ENCODE measurements at places on chromosomes 2 and 18.

DNA sequence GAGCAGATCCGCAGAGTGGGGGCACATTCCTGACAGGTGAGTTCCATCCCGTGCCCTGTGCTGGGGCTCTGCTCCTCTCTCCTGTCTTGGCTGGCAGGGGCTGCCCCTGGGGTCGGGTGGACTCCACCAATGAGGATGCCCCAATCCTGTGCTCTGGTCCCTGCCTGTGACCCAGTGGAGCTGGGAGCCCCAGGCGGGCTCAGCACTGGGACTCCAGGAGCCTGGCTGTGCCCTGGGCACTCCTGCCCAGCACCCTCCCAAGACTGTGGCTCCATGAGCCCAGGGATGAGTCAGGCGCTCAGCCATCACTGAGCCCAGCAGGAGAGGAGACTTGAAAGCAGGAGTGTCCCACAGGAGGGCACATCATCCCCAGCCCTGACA is 53.9 kb downstream of the MBP start:
- DNase-seq, result no peak

DNA sequence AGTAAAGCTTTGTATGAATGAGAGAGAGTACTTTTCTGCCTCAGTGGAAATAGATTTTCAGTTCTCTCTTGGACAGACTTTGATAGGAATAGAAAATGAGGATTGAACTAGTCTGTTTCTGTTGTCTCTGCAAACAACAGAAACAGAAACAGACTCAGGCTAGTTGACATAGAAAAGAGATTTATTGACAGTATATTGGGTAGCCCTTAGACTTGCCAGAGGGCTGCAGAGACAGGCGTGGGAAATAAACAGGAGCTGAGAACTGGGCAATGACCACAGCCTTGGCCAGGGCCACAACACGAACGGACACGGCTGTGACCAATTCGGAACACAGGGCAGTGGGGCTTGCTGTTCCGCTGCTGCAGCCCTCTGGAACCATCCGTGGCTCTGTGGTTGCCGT is 30.5 kb upstream of the YWHAQ start:
- no peak for DNase-seq

DNA sequence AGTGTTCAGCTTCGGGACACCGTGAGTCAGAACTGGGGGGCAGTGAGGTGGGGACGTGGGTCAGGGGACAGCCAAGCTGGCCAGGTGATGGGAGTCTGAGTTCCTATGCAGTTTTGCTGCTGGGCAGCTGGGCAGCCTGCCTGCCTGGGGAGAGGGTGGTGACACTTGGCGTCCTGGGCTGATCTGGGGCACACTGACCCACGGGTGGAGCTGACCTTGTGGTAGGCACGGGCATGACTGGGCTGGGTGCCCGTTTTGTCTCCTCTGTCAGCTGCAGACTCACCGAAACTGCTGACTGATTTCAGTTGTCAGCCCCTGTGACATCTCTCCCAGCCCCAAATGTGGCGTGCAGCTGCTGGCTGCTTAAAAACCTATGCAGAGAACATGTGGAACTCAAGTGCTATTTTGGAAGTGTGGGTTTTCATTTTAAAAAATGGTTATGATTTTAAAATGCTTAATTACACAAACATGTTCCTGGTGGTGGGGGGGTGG is 32.6 kb upstream of the E2F6 start:
- peak; percentile 90 for DNase-seq

DNA sequence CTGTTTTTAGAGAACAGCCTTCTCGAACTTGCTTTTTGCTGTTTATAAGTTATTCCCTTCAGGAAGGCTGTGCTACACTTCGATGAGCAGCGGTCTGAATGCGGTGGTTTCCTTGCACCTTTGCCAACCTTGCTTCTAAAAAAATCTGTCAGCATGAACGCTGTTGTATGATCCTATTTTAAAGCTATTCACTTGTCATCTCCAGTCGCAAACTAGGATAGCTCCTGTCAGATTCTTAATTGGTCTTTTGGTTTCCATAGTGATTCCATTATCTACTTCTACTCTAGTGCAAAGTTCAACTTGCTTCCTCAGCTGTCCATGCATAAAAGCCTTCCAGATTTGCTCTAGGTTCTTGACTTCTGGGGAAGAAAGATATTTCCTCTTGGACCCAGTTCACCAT is 76.3 kb upstream of the GALNT3 start:
- DNase-seq, result no peak

- no peak for DNase-seq
Measured at GRCh38 chr2:203708846-203709396, 2.5 kb downstream of the CD28 start.

- DNase-seq, result no peak
Measured at GRCh38 chr2:3661149-3661660, 3.2 kb downstream of the ALLC start.

DNA sequence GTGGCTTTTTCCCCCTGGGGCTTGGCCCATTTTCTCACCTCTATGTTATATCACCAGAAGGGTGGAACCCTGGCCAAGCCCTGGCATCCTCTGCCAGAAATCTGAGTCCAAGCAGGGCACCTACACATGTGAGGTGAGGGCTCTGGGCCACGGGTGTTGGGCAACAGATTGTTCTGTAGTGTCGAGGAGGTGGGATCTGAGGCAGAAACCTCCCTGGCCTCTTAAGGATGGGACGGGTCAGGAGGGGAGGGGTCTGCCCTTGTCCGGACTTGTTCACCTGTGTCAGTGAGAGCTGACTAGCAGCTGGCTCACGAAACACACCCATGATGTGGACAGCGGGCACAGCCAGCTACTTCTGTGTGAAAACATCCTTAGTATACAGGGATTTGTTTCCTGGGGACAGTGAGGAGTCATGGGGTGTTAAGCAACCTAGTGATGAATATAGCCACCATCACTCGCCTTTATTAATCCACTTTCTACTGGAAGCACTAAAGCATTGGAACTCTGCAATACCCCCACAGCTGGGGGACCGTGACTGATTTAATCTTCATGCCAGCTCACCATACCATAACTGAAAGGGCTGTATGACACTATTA is 35.6 kb downstream of the EPAS1 start:
- DNase-seq, result no peak

- DNase-seq, result no peak
Measured at GRCh38 chr2:127196549-127196948, 23.6 kb downstream of the CYP27C1 start.

DNA sequence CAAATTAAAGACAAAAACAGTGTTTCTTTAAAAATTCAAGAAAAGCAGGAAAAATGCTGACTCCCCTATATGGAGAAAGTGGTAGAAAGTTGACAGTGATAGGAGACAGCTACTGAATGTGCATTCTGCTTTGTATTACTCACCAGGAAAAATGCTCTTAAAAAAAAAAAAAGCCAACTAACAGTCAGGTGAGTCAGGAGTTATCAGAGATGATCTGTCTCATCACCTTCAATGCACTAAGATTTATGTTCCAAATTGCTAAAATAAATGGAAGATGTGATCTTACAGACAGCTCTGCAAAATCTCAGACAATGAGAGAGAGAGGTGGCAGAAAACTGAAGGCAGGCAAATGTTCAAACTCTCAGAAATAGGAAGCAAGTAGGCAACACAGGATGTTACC is 47.6 kb upstream of the ZNF521 start:
- DNase-seq, result no peak

GRCh38 chr18:11850821-11851145 is 430 bp upstream of the CHMP1B start:
- DNase-seq, result no peak

DNA sequence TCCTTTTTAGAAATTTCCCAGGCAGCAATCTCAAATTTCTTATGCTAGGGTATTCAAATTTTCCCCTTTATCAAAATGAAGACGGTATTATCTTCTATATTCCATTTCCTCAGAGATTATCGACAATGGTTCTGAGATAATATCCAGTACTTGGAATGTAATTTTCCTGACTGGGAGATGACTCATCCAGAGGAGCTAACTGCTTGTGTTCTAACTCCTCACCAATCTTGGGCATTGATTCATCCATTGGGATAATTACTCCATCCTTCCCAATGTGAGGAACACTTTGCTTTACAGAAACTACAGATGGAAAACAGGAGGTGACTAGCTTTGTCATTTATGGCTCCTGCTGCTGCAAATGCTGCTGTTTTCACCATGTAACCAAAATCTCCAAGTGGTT is 239.4 kb upstream of the LYPD1 start:
- DNase-seq, result no peak

GRCh38 chr2:184908966-184909365 is 310.6 kb downstream of the ZNF804A start:
- DNase-seq, result no peak

DNA sequence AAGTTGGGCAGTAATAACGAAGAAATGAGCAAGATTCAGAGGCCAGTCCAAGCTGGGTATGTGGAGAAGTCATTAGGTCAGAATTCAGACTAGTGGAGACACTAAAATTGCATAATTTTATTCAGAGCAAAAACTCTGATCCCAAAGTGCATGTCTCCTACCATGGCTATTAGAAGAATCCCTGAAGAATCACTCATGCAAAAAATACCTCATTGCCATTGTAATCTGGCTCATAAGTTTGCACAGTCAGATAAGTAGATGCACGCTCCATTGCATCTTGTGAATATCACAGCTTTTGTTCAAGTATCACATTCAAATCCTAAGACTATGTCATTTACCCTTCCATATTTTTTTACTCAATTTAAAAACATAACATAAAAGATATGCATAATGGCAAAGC is 692.2 kb upstream of the KLHL29 start:
- no peak for DNase-seq

- DNase-seq, result no peak
Measured at GRCh38 chr18:26021061-26021754, 69.2 kb downstream of the SS18 start.

Data from anterior cingulate cortex (tissue), 58 donors.